Trophoblast cell (in vitro differentiated cells and primary cell): ENCODE measurements at places on chromosomes 13 and 19.

GRCh38 chr19:51020988-51021651, 1.6 kb upstream of the KLK10 start:
- peak; percentile 25 for DNase-seq

GRCh38 chr13:82878536-82878935, 1003.7 kb downstream of the SLITRK1 start:
- no peak for DNase-seq

GRCh38 chr13:62093984-62094780, 678.5 kb upstream of the PCDH20 start:
- no peak for DNase-seq

- DNase-seq: peak; percentile 85
Measured at GRCh38 chr19:38061294-38061693, 154.3 kb downstream of the SIPA1L3 start.

GRCh38 chr19:2049741-2050348, 1.2 kb downstream of the MKNK2 start:
- DNase-seq: peak; percentile 78

DNA sequence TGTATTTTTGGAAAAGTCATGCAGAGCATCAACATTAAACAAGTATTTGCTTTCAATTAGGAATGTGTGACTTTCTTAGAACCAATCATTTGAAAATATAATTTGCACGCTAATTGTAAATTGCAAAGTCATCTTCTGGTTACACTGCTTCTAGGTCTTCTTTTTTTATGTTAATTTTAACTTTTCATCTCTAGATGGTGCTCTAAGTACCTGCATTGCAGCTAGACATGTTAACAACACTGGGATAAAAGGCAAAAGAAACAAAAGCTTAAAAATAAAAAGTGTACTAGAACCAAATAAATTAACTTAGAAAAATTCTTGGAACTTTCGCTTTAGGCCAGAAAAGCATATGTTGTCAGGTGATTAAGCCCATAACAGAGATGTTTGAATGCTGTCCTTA, 2758.2 kb downstream of the PCDH9 start:
- DNase-seq: peak; percentile 14

- DNase-seq: no peak
Measured at GRCh38 chr19:17125062-17125727, 49.6 kb downstream of the MYO9B start.
